ENCODE measurements at places on chromosomes 1 and 21. TPM values are rescaled to one million over a fixed set of nuclear protein-coding genes. Genes with fewer than 3 reads are reported as not detected.

Gene TOR3A
- total RNA-seq = 44.2 TPM

Gene TNFRSF1B
- 11.2 TPM for total RNA-seq

Gene PDXK
- 88.4 TPM for total RNA-seq

Gene FASLG
- not detected for total RNA-seq

Gene DYRK1A
- total RNA-seq = 93.1 TPM

Gene FOXE3
- not detected for total RNA-seq

Gene ACOT11
- 2.9 TPM for total RNA-seq

Gene SDC3
- total RNA-seq = 39.8 TPM

Gene THRAP3
- 137 TPM for total RNA-seq

Gene KRTAP10-8
- not detected for total RNA-seq

Gene RNU1-2
- total RNA-seq = under 0.01 TPM

Gene CD52
- total RNA-seq = not detected

Gene FOXO6
- total RNA-seq = not detected

Gene S100A5
- not detected for total RNA-seq

DNA sequence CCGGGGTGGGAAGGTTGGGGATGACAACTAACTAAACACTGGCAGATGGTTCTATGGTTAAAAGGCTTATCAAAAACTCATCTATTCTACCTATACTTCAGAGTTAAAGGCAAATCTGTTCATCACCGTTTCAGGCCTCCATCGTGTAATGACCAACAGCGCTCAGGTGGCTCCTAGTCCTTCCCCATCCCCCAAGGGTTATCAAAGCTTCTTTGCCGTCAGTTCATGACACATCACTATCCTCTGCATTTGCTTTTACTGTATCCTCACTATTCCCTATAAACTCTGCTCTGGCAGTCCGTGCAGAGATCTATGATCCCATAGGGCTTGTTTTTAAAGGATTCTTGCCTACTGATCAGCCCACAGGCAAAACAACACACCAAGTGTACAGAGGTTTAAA is 8.2 kb downstream of the HMGN1 start:
- DNase-seq = peak; percentile 27

GRCh38 chr1:110011527-110012041 is 22.8 kb upstream of the STRIP1 start:
- no peak for DNase-seq

GRCh38 chr1:158674302-158674701 is 12.2 kb downstream of the SPTA1 start:
- no peak for DNase-seq

GRCh38 chr1:85571828-85572227 is 8.7 kb upstream of the CCN1 start:
- DNase-seq = no peak

DNA sequence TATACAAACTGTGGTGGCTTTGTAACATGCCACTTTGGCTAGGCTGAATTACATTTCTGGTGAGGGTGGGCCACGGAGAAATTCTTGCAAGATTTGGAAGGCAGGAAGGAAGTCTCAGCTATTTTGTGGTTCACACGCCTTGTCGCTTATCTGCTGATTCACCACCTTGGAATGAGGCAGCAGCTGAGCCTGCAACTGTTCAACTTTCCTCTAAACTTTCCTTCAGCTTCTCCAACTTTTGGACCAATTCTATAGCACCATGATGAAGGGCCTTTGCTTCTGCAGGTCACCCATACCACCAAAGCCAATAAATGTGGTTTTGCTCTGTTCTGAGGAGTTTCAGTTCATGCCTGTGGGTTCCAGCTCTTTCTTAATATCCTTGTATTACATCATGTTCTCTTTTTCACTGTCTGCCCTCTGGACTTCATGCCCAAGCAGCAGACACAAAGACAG is 337.6 kb upstream of the SNX7 start:
- DNase-seq = peak; percentile 27

DNA sequence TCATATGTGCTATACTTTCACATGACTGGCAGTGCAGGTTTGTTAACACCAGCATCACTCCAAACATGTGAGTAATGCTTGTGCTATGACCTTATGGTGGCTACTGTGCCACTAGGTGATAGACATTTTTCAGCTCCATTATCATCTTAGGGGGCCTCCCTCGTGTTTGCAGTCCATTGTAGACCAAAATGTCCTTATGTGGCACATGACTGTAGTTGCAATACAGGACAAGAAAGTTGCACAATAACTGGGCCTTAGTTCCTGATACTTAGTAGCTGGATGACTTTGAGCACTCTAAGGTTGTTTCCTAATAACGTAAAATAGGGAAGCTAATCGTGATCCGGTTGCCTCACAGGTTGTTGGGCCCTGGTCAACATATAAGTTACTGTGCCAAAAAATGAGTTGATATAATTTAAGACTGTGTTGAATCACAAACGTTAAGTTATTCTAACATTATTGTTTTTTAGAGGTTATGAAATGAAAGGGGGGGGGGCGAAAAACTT is 511 bp upstream of the SNX27 start:
- no peak for DNase-seq

GRCh38 chr1:149963358-149963757 is 26.7 kb upstream of the MTMR11 start:
- DNase-seq = no peak

DNA sequence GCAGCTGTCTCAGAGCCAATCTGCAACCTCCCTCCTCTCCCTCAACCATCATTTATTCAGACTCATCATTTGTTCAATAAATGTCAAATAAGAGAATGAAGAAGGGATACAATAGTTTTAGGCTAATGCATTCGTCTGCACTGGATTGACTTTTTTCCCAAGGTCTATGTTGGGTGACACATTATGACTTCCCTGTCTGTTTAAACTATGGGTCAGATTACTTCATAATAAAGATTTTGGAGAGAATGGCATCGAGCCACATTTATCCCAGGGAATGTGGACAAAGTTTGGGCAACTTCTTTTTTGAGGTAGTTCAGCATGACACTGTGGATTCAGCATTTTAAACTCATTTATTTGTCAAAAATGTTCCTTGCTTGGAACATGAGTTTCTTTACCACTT is 107.4 kb upstream of the ADGRL2 start:
- DNase-seq = peak; percentile 6

GRCh38 chr1:168653567-168653966 is 75.4 kb downstream of the DPT start:
- DNase-seq = peak; percentile 32

- DNase-seq = no peak
Measured at GRCh38 chr1:237679687-237680086, 211.0 kb downstream of the ZP4 start.

GRCh38 chr1:115669002-115669673 is 27.4 kb downstream of the VANGL1 start:
- DNase-seq = no peak

DNA sequence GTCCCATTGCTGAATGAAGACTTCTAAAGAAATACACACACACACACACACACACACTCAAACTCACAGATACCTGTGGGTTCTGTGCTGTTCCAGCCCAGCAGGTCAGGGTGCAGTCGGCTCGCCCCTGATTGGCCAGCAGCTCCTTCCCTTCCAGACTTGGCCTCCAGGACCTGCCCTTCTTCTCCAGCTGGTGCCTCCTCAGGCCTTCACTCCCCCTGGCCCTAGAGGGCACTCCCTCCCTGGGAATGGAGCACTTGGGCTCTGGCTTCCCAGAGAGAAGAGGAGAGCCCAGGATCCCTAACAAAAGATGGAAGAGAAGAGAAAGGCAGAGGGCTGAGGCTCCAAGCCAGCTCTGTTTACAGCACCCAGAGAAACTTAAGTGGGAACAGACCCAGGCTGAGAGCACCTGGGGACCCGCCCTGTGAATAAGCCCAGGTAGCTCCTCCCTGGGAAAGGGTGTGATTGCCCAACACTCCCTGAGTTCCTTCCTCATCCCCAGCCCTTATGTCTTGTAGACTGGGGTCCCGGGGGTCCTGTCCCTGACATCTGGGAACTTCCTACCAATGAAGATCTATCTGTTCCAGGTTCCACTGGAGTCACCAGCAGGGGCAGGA is at the start of gene PGLYRP3:
TSS of gene PGLYRP3 (minus strand) at position 383 of the 617 bp plus-strand sequence. CDS start 2,287 bp downstream, outside the sequence.
- no peak for DNase-seq

GRCh38 chr1:29352719-29353420 is 116.5 kb downstream of the PTPRU start:
- no peak for DNase-seq

- DNase-seq = peak; percentile 91
Measured at GRCh38 chr1:150235294-150235851, 539 bp downstream of the ANP32E start.

- peak; percentile 3 for DNase-seq
Measured at GRCh38 chr1:88371436-88372023, 312.5 kb upstream of the PKN2 start.

DNA sequence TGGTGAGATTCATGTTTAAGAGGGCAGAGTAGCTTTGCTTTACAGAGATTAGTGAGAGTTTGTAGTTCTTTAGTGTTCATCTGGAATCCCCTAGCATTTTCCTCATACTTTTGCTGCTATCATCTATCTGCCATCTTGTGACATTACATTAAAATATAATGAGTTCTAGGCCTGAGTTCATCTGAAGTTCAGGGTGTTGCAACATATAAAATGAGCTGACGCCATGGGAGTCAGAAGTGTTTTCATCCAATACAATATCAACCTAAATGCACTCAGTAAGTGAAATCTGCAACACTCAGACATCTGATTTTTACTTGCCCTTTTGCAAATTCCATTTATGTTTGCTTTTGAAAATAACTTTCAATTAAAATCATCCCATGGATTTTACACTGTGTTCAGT is 153.8 kb downstream of the NTNG1 start:
- DNase-seq = no peak

DNA sequence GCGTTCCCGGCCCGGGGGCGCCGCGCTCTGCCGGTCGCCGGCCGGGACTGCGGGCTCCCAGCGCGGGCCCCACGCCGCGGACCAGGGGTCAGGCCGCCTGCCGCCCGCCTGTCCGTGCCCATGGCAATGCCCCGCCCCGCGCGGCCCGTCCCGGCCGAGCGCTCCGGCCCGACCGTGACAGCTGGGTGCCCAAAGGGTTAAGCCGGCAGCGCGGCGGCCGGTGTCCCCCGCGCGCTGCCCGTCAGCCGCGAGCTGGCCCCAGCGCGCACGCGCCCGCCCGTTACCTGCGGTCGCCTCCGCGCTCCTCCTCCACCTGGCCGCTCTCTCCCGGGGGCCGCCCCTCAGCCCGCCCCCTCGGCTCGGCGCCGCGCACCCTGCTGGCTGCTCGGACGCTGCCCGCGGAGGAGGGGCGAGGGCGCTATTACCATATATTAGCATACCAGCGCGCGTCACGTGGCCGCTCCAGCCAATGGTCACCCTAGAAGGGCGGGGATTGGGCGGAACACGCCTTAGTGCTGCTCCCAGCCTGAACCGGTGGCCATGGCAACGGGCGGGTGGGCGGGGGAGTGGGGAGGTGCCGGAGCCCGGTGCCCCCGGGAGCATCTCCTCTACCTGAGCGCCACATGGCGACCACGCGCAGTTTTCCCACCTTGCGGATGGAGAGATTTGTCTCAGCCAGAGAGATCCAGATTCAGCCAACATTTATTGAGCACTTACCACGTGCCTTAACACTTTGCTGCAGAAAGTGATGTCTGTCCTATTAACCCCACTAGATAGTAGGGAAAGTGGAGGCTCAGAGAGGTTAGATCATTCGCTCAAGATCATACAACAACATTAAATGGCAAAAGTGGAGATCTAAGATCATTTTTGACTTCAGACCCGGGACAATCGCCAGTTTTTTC is at the start of gene PHC2:
TSS of gene PHC2 (minus strand) at position 404 of the 902 bp plus-strand sequence. CDS start 55,556 bp downstream, outside the sequence.
- DNase-seq = peak; percentile 98

DNA sequence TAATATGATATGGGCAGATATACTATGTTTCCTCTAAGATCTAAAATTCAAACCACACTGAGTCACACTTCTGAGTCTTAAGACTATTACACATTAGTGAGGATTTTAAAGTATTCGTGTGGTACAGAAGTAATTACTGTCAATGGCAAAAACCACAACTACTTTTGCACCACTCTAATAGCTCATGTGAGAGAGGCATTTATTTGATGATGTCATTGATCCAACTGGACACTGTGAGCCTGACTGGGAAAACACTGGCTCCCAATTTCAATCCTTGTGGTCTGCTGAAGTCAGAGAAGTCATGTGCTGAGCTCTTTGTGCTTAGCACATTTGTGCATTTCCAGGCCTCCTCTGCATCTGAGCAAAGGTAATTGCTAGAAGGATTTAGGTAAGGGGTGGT is 377.8 kb downstream of the USH2A start:
- DNase-seq = peak; percentile 52

GRCh38 chr21:15534450-15534886 is 195.3 kb upstream of the USP25 start:
- no peak for DNase-seq

GRCh38 chr21:33988237-33989017 is 72.8 kb upstream of the ATP5PO start:
- no peak for DNase-seq

GRCh38 chr21:31374395-31374794 is 30.3 kb upstream of the TIAM1 start:
- DNase-seq = no peak

DNA sequence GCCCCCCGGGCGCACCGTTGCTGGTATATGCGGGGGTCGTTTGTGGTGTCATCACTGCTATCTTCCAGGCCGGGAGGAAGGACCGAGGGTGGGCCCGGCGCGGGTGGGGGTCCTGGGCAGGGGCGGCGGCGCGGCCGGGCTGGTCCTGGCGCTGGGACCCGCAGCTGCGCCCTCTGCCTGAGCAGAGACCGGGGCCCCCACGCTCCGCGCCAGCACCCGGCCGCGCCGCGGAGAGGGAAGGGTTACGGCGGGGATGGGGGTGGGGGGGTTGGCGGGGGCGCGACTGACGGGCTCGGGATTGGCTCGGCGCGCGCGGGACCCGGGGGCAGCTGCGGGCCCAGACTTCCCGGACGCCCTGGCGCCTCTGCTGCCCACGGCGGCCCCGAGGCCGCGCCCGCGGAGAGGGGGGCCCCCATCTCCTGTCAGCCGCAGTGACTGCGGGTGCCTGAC is 13.8 kb upstream of the SAMD11 start:
- DNase-seq = peak; percentile 88

GRCh38 chr1:24308365-24309015 is 10.7 kb upstream of the GRHL3 start:
- DNase-seq = peak; percentile 70

- DNase-seq = peak; percentile 66
Measured at GRCh38 chr1:180182643-180183311, 28.1 kb downstream of the QSOX1 start.

- DNase-seq = no peak
Measured at GRCh38 chr1:36068866-36069265, 15.0 kb upstream of the TEKT2 start.

DNA sequence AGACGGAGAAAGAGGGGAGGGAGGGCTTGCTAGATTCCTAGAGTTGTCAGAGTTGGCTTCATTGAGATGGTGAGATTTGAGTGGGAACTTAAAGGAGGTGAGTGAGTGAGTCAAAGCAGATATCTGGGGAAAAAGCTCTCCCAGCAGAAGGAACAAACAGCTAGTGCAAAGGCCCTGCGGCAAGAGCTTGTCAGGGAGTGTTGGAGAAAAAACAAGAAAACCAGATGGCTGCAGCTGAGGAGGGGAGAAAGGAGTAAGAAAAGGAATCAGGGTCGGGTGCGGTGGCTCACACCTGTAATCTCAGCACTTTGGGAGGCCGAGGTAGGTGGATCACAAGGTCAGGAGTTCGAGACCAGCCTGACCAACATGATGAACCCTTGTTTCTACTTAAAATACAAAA is 40.3 kb upstream of the SPOCD1 start:
- no peak for DNase-seq

GRCh38 chr1:226073184-226073950 is 10.9 kb downstream of the H3-3A start:
- DNase-seq = no peak

Measured in osteoblast (primary cell).